GM23338 (cell line): ENCODE measurements at places on chromosomes 3 and 15. TPM values are rescaled to one million over a fixed set of nuclear protein-coding genes. Genes with fewer than 3 reads are reported as not detected.

BCHE gene
- 0.58 and 0.73 TPM in 2 replicates for total RNA-seq

CTXN2 gene
- not detected in 2 replicates for total RNA-seq

LTK gene
- 0.14 TPM in 1 of 2 replicates, not detected in the other for total RNA-seq

SLC51B gene
- not detected in 2 replicates for total RNA-seq

CRYGS gene
- total RNA-seq: 0.74 and 2.9 TPM in 2 replicates

IL12A gene
- total RNA-seq: 0.31 and 0.69 TPM in 2 replicates

STRIT1 gene
- 1.6 TPM in 1 of 2 replicates, not detected in the other for total RNA-seq

MKRN2OS gene
- total RNA-seq: not detected in 2 replicates

RHOV gene
- total RNA-seq: 2.9 and 4.7 TPM in 2 replicates

CADPS gene
- 16.4 and 22.0 TPM in 2 replicates for total RNA-seq

GCSAM gene
- not detected in 2 replicates for total RNA-seq

TEX55 gene
- 0.17 and 0.27 TPM in 2 replicates for total RNA-seq

TM4SF4 gene
- total RNA-seq: not detected in 2 replicates

CHST2 gene
- 23.5 and 28.3 TPM in 2 replicates for total RNA-seq

GREM1 gene
- 0.12 and 1.0 TPM in 2 replicates for total RNA-seq

ECE2 gene
- 0.24 TPM in 1 of 2 replicates, not detected in the other for total RNA-seq

RNU5B-1 gene
- not detected in 2 replicates for total RNA-seq
